ENCODE measurements at places on chromosomes 12 and 14.

- DNase-seq, result no peak
Observed at GRCh38 chr12:109652233-109652976, 61.2 kb upstream of the FAM222A start.

DNA sequence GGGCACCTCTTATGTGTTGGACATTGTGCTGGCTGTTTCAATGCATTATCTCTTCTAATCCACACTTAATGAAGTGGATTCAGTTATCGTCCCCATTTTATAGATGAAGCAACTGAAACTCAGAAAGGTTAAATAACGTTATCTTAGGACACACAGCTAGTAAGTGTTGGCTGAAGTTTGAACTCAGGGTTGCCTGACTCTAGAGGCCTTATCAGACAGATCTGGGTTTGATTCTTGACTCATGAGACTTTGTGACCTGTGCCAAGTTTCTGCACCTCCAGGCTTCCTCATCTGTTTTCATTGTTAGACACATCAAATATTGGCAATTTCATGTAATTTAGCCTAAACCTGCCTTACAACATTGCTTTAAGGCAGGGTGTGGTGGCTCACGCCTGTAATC is 18.2 kb upstream of the IRF2BPL start:
- no peak for DNase-seq

DNA sequence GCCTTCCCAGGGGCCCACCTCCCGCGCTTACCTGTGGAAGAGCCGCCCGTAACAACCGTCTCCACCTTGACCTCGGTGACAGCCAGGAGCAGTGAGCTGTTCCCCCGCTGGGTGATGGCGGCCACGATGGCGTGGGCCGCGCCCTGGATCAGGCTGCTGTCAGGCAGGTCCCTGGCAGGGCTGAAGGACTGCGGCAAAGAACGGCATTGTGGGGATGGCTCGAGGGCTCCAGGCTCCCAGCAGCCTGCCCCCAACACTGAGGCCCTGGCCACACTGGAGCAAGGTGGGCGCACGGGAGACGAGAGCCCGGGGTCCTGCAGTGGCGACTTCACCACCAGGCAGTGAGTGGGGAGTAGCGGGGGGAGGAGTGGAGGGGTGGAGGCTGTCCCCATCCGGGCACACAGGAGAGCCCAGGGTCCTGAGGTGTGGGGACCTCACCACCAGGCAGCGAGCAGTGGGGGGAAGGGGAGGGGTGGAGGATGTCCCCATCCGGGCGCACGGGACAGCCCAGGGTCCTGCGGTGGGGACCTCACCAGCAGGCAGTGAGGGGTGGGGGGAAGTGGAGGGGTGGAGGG is 25.0 kb downstream of the JAG2 start:
- no peak for DNase-seq

DNA sequence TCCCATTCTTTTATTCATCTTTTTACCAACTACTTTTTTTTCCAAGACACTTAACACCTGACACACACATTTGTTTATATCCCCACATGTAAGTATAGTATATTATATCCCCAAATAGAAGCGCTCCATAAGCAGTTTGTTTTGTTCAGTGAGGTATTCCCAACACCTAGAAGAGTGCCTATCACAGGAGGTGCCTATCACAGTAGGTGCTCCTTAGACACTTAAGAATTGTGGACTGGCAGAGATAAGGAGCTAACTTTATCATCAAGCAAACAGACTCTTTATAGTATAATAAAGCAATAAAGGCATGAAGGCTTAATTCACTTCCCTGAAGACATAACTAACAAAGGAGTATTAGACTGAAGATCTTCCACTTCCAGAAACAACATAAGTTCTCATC is 29.1 kb downstream of the OSBPL8 start:
- DNase-seq, result no peak

GRCh38 chr12:442235-442884 is 17.4 kb upstream of the B4GALNT3 start:
- no peak for DNase-seq

- no peak for DNase-seq
Observed at GRCh38 chr12:91874086-91874865, 271.4 kb downstream of the BTG1 start.

DNA sequence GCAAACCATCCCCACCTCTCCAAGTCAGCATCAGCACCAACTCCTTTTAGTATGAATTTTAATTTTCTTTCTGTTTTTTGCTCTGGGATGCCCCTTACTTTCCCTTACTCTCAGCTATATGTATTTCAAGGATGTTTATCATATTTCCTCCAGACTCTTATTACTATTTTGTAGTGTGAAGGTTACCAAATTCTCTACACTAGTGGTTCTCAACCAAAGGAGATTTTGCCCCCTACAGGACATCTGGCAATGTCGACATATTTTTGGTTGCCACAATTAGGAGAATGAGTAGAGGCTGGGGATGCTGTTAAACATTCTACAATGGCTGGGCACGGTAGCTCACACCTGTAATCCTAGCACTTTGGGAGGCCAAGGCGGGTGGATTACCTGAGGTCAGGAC is 29.1 kb upstream of the SOS2 start:
- no peak for DNase-seq

- DNase-seq, result no peak
Observed at GRCh38 chr12:86117711-86118110, 138.5 kb downstream of the MGAT4C start.

GRCh38 chr12:47903927-47904712 is 674 bp downstream of the VDR start:
- DNase-seq, result no peak

- no peak for DNase-seq
Observed at GRCh38 chr14:79426103-79426755, 785.1 kb downstream of the DIO2 start.

DNA sequence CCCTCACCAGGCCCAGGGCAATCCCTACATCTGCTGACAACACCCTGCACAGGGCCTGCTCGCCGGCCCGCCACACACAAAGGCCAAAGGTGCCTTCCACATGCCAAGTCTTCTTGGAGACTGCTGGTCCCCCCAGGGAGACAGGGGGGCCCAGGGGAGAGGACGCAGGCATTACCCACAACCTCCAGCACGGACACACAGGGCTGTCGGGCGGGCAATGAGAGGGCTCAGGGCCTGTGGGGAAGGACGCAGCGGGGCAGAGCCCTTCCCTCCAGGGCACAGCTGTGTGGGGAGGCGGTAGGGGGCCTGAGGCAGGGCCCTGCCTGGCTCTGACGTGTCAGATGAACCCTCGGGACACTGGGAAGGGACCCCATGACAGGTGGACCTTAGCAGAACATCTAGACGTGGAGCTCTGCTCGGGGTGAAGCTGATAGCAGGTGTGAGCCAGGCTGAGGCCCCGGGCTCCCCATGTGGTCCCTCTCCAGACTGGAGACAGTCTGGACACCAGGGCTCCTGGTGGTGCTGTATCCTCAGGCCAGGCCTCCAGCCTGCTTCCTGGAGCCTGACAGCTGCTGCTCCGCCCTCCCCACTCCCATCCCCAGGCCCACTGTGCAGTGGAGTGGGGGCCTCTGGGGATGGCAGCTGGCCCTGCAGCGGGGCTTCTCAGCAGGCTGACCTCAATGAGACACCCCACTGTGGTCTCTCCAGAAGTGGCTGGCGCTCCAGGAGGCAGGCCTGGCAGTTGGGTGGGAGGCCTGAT is 31.6 kb upstream of the NUDT14 start:
- no peak for DNase-seq

GRCh38 chr14:65101631-65102440 is 481 bp downstream of the MAX start:
- no peak for DNase-seq

GRCh38 chr12:92155733-92156132 is 10.1 kb upstream of the BTG1 start:
- DNase-seq, result no peak
